ENCODE measurements at places on chromosomes 7 and 10. TPM values are rescaled to one million over a fixed set of nuclear protein-coding genes. Genes with fewer than 3 reads are reported as not detected.
A peak's percentile ranks its signal among the peaks of the same experiment; 100 is the strongest.

The LANCL2 gene
- total RNA-seq: 13.0 TPM

- DNase-seq: no peak
These were observed 170.6 kb downstream of the LCOR start for GRCh38 chr10:97002670-97003069.

- DNase-seq: no peak
These were observed 133.8 kb upstream of the PLXNA4 start for GRCh38 chr7:132709971-132710567.

DNA sequence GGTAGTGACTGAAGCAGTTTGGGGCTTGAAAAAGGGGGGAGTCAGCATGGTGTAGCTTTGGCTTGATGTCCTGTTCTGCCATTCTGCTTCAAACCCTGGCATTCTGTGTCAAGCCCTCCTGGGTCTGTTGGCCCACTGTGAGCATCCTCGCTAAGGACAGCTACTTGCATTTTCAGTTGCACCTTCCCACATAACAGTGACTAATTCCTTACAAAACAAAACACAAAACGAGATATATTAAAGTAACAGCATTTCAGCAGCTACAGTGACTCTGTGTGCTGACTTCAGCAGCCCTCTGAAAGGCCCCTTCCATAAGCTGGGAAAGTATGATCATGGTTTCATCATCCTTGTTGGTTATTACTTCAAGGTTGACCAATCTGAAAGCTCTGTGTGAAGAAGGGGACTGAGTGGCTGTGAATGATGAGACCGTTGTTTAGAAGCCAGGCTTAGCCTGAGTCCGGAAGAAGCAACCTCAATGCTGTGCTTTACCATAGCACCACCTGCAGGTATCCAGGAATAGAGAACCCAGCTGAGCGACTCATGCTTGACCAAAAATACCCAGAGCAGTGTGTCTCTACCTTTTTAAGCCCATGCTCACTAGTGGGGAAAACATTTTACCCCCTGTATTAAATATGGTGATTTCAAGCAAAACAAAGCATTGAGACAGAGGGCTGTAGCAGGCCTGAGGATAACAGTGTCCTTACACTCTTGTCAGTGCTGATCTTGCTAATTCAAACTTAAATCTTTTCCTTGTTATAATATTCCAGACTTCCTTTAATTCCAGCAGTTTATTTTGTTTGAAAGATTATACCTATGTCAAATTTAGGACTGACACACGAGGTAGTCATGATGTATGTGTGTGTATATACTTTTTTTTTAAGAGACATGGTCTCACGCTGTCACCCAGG is 42.6 kb upstream of the CC2D2B start:
- peak; percentile 53 for DNase-seq

GRCh38 chr7:139441961-139442360 is 41.5 kb downstream of the KLRG2 start:
- no peak for DNase-seq

DNA sequence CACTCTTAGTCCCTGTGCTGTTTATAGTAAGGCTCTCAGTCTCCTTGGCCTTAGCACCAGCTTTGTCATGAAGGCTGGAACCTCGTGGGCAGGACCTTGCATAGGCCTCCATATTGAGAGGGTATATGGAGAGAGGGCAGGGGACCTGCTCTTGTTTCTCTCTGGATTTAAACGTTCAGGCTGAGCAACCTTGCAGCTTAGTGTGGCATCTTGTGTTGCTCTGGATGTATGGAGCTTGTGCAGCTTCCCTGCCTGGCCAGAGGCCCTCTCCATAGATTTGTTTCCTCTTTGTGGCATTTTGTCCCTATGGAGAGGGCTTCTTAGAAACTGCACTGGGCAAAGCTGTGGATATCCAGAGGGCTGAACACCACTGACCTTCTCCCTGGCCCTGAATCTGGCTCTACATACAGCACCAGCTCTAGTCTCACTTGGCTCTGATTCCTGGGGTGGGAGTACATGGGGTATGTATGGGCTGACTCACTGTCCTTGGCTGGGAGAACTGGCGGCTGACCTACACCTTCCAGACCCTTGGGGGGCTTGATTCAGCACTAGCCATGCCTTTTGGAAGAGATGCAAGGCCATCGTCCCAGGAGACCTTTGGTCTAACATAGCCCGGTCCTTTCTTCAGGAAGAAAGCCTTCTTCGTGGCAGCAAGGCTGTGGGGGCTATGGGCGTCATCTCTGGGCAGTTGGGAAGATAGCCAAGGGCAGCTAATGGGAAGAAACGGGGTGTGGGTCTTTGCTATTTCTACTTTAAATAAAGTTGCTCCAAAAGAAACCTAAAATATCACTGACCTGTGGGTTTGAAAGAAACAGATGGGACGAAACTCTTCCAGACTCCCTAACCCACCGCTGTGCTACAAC is 30.5 kb downstream of the ITPRIP start:
- DNase-seq: no peak

GRCh38 chr10:118922226-118922625 is 107.3 kb upstream of the NANOS1 start:
- no peak for DNase-seq

GRCh38 chr10:119859420-119860258 is 13.0 kb downstream of the MCMBP start:
- no peak for DNase-seq

- DNase-seq: no peak
These were observed at the start of gene CABCOCO1 for GRCh38 chr10:61662794-61663259. CABCOCO1 (plus strand) TSS chr10:61662929; CDS start chr10:61662973, 44 bp downstream.

Data from activated T-cell treated with anti-CD3 and anti-CD28 coated beads, Interleukin-2, amount 50 U/mL, for 72 hours (primary cell).